ENCODE measurements at places on chromosomes 4 and X.

GRCh38 chr4:168656055-168656660 is 159.3 kb downstream of the PALLD start:
- no peak for DNase-seq

DNA sequence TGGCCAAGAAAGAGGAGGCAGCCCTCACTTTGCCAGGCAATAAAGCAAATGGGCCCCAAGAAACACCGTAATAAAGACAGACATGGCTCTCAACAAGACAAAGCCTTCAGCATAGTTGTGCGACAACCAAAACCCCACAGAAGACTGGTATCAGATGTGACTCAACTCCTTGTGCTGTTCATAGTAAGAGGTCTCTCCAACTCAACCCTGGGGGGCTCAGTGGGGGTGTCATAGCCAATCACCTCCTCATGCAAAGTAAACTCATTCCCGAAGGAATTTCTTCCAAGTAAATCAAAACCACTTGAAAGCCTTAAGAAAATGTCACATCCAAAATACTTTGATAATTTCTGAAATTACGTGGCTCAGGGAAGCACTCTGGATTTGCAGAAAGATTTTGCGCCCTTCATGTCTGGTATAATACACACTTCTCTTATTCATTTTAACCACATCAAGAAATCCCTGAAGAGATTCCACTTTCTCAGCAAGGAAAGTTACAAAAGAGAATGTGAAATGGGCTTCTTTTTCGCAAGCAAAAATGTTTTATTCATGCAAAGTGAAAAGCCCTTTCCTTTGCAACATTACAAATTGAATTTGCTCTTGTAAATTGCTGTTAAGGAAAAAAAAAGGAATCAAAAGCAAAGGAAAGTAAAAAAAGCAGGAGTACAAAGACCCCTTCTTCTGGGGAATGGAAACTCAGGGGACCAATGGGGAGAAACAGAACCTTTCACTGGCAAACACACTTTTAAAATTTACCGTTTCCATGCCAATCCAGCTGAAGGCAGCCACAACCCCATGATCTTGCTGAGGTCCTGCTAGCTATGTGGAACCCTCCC is 137.4 kb downstream of the NSUN7 start:
- DNase-seq, result no peak

DNA sequence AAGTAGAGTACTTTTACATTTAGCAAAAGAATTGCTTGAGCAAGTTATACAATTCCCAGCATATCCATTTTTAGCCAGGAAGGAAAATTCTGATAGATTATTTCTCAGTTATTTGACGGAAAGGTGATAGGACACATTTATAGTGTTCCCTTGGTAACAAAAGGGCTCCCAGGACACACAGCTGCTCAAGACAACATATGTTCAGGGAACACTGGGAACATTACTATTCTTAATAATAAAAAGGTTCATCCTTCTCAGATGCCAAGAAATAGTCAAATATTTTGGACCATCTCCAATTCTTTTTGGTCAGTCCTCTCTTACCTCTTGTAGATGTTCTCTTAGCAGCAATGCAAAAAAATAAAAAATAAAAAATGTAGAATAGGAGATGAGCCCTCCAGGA is 66.8 kb upstream of the SMAD1 start:
- no peak for DNase-seq

DNA sequence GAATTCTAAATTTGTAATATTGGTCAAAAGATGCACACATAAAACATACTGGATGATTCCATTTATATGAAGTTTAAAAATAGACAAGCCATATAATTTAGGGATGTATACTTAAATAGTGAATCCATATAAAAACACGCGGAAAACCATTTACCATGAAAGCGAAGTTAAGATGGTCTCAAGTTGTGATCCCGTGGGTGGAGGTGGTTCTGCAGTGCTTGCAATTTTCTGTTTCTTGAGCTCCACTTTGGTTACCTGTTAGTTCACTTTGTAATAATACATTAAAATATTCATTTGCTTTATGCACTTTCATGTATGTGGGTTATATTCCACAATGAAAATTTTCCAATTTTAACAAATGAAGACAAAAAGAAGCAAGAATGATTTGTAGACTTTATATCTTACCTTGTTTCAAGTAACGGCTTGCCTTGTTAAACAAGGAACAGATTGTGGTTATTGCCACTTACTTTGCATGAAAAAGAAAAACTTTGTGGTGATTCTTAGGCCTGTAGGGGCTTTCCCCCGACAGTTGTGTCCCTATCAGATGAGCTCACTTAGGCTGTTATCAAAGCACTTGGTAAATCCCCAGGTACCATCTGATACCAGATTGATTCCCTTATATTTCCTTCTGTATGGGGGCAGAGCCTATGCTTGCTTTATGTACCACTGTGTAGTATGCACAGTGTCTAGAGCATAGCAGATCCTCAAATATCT is 12.2 kb downstream of the UCP1 start:
- no peak for DNase-seq

GRCh38 chrX:22950269-22951266 is 49.2 kb upstream of the DDX53 start:
- DNase-seq, result peak; percentile 7

GRCh38 chr4:146260521-146260920 is 46.2 kb downstream of the REELD1 start:
- no peak for DNase-seq
